Amniotic stem cell (primary cell): ENCODE measurements at places on chromosomes 13 and 19.
A peak's percentile ranks its signal among the peaks of the same experiment; 100 is the strongest.

- no peak for DNase-seq
Measured at GRCh38 chr19:5313307-5313706, 27.3 kb downstream of the PTPRS start.

DNA sequence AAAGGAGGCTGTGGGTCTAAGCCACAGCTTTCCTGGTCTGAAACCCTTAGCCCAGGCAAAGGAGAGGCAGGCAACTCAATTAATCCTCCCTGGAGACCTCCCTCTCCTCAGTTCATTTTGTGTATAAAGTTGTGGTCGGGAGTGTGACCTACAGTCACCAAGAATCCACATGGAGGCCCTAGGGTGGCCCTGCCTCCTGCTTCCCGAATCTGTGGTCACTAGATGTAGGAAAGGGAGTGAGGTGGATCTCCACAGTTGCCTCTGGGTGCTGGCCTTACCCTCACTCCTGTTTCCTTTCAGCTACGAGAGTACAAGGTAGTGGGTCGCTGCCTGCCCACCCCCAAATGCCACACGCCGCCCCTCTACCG lies 1.3 kb downstream of the RPL18A start:
- DNase-seq = no peak

DNA sequence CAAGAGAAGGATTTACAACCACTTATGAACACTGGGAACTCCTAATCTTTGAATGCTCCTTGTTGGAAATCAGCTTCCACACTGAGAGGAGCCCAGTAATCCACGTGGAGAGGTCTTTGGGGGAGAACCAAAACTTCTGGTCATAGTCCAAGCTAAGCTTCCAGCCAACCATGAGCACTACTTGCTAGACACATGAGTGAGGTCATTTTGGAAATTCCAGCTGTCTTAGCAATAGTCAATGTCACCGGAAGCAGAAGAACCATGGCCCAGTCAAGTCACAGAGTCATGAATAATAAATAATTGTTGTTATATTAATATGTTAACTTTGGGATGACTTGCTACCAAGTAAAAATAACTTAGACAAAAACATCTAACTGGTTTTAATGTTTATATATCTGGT lies 324.9 kb upstream of the SGCG start:
- DNase-seq = no peak

DNA sequence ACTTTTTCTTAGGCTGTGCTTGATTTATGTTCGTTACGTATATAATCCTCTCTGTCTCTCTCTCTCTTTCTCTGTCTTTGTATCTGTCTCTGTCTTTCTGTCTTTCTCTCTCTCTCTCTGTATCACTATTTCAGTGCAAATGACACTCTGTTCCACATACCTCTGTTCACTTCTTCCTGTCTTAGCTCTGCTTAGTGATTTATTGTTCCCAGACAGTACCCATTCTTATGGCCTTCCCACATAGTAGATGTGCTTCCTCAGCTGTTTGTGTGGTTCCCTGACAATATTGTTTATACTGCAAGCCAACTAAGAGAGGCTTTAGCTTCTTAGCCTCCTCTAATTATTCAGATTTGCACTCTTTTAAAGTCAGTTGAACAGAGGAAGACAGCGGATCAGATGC lies 1244.2 kb downstream of the DIAPH3 start:
- no peak for DNase-seq

DNA sequence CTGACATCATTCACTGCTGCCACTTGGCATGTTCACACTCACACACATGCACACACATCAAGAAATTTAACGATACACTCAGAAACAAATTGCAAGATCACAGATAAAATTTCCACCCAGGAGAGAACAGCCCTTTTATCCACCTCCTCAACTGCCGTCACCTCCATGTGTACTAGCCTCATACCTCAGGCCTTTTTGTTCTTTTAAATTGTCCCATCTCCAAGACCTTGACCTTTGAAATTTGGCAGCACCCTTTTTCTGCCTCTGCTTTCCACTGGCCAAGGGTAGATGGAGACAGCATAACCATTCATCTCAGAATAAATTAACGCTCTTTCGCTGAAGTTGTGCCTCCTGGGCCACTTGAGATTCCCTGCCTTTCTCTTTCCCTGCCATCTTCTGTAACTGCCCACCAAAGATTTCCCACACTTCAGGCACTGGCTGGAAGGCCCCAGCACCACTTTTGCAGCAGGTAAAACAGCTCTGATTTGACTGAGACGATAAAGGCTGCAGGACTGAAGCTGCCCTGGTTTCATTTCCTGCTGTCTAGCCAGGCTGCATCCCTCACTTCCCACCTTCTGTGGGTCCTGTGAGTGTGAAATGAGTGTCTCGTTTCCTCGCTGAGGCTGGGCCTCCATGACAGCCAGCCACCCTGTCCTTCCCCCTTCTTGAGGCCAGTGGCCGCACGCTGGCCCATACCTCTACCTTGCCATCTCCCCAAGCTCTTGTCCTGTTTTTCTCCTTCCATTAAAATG lies 39.3 kb downstream of the MBNL2 start:
- no peak for DNase-seq

DNA sequence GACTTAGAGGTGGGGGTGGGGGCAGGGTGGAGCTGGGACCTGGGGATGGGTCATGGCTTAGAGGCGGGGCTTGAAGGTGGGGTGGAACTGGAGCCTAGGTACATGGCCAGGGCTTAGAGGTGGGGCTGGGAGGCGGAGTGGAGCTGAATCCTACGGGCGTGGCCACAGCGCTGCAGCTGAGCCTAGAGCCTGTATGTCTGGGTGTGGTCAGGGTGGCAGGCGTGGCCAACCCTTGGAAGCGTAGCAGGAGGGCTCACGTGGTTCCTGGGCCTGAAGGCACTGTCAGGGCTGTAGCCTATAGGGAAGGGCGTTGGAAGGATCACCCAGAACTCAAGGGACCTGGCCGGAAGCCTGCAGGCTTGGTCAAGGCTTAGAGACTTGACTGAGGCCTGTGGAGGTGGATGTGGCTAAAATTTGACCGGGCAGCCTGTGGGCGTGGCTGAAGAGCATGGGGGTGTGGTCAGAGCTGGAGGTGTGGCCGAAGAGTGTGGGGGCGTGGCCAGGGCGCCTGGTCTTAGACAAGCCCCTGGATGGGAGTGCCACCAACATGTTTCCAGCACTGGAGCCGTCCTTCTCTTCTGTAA lies 24.3 kb downstream of the COLGALT1 start:
- no peak for DNase-seq

DNA sequence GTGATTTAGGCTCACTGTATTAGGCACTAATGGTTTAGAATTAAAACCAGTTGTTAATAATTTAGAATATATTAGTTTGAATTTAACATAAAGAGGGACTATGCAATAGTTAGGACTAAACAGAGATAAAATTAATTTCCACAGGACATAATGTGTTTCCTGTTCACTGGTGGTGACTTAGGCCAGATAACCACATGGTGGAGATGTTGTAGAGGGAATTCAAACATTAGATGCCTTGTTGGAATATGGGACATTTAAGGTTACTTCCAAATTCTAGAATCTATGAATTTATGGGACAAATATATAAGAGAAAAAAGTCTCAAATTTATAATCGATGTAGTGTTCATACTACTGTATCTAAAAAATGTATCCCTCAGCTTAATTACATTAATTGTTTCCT lies 615.5 kb upstream of the KLHL1 start:
- peak; percentile 37 for DNase-seq

- no peak for DNase-seq
Measured at GRCh38 chr19:29404015-29404414, 121.8 kb upstream of the VSTM2B start.
